ENCODE measurements at places on chromosomes 12 and 14. TPM values are rescaled to one million over a fixed set of nuclear protein-coding genes. Genes with fewer than 3 reads are reported as not detected.

DNA sequence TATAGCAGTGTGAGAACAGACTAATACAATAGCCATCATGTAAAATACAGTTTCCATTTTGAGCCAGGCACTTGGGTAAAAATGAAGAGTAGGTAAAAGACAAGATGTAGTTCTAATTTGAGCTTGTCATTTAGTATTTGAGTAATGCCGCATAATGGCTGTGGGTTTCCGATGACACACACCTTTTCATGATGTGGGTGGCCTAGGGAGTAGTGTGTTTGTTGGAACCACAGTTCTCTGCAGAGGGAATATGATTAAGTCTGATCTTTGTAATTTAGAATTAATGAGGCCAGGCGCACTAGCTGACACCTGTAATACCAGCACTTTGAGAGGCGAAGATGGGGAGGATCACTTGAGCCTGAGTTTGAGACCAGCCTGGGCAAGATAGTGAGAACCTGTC, 61.8 kb downstream of the RCOR1 start:
- DNase-seq: no peak

GRCh38 chr14:79453276-79453675, 758.0 kb downstream of the DIO2 start:
- no peak for DNase-seq

Gene KERA
- not detected for total RNA-seq

DNA sequence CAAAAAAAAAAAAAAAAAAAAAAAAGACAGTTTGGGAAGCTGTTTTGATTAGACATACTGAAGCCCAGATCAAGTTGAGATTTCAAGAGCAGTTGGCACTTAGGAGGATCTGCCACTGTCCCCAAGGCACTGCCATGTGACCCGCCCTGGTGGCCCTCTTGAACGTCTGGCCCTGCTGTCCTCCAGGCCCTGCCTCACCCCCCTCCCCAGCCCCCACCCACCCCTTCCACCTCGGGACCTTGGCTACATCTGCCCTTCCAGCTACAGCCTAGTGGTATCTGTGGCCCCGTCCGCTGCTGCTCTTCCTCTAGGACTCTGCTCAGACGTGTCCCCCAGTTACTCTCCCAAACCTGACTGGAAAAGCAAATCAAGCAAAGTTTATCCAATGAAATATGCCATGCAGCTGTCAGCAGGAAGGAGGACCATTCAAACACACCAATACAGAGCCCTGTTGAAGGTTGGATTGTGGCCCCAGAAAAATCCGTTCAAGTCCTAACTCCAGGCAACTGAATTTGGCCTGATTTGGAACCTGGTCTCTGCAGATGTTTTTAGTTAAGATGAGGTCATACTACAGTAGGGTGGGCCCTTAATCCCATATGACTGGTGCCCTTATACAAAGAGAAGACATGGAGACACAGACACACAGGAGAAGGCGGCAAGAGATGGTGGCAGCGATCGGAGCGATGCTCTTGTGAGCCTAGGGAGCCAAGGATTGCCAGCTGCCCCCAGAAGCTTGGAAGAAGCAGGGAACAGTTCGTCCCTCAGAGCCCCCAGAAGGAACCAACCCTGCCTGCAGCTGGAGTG, 17.7 kb downstream of the SLC25A29 start:
- no peak for DNase-seq

- DNase-seq: no peak
These were observed 53.2 kb upstream of the NELL2 start for GRCh38 chr12:44929236-44929885.

GRCh38 chr14:36315159-36315853, 5.1 kb downstream of the MBIP start:
- DNase-seq: no peak

Gene IAPP
- total RNA-seq: not detected
